ENCODE measurements at places on chromosomes 1 and 21. TPM values are rescaled to one million over a fixed set of nuclear protein-coding genes. Genes with fewer than 3 reads are reported as not detected.

The RGS7 gene
- 5.3 TPM for polyA plus RNA-seq

The MROH7 gene
- 4.8 TPM for polyA plus RNA-seq

The ADGRL2 gene
- polyA plus RNA-seq: 193 TPM

The C4BPA gene
- polyA plus RNA-seq: 0.49 TPM

The CELA3A gene
- not detected for polyA plus RNA-seq

The MAP1LC3C gene
- polyA plus RNA-seq: 0.83 TPM

The FMOD gene
- polyA plus RNA-seq: 57.2 TPM

The PROX1 gene
- 9.9 TPM for polyA plus RNA-seq

The SLC22A15 gene
- polyA plus RNA-seq: 5.6 TPM

The TSACC gene
- 0.62 TPM for polyA plus RNA-seq

The CD52 gene
- 1.7 TPM for polyA plus RNA-seq

The NR1I3 gene
- 2.0 TPM for polyA plus RNA-seq

DNA sequence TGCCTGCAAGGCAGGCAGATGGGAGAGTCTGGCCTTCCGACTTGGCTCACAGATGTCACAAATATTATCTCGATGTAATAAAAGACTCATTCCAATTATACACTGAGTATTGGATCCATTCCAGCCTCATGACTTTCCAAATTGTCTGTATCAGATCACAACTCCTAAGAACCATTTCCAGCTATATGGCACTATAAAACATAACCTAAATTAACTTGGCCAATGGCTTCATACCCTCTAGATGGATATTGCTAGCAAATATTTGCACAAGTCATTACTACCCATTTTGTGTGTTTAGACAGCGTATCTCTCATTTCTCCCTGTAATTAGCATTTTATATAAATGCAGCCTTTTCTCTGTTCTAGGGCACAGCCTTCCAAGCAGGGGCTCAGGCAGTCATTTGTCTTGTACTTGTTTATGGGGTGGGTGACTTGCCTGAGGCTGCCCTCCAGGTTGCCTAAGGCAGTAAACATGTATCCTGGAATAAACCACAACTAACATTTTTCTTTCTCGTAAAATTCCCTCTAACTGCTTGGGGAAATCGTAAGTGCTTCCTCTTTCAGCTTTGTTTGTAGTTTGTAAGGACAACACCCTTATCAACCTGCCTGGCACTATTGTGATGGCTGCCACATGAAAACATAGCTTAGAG, 70.6 kb upstream of the KCNJ6 start:
- no peak for DNase-seq

DNA sequence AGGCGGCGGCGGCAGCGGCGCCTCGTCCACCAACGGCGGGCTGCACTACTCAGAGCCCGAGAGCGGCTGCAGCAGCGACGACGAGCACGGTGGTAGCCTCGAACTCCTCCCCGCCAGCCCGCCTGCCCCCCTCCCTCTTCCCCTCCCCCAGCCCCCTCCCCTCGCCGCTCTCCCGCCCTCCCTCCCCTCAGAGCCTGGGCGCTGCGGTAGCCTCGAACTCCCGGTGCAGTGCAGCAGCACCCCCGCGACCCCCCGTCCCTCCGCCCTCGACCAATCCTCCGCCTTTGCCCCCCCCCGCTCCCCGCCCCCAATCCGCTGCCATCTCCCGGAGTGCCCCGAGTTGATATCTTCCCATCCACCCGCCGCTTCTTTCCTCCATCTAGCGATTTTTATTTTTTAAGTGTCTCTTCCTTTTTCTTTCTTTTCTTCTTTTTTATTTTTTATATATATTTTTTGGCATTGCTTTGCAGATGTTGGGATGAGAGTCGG, 516 bp downstream of the RCOR3 start:
- DNase-seq: no peak

DNA sequence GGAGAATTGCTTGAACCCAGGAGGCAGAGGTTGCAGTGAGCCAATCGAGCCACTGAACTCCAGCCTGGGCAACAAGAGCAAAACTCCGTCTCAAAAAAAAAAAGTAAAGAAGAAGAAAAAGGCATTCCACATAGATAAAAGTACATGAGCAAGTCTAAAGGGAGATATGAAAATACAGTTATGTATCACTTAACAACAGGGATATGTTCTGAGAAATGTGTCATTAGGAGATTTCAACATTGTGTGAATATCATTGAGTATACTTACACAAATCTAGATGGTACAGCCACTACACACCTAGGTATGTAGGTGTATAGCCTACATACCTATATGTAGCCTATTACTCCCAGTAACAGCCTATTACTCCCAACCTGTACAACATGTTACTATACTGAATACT, 12.7 kb downstream of the ARNT start:
- no peak for DNase-seq

DNA sequence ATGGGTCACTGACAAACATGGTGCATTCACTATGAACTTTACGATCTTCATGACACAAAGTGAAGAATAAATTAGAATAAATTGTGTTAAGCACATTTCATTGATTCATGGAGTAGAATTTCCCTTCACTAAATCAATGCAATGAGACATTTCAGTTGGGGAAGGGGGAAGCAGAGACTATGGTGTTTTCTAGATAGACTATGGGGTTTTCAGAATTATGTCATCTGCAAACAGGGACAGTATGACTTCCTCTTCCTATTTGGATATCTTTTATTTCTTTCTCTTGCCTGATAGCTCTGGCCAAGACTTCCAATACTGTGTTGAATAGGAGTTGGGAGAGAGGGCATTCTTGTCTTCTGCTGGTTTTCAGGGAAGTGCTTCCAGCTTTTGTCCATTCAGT, 80.0 kb upstream of the C1orf105 start:
- no peak for DNase-seq

DNA sequence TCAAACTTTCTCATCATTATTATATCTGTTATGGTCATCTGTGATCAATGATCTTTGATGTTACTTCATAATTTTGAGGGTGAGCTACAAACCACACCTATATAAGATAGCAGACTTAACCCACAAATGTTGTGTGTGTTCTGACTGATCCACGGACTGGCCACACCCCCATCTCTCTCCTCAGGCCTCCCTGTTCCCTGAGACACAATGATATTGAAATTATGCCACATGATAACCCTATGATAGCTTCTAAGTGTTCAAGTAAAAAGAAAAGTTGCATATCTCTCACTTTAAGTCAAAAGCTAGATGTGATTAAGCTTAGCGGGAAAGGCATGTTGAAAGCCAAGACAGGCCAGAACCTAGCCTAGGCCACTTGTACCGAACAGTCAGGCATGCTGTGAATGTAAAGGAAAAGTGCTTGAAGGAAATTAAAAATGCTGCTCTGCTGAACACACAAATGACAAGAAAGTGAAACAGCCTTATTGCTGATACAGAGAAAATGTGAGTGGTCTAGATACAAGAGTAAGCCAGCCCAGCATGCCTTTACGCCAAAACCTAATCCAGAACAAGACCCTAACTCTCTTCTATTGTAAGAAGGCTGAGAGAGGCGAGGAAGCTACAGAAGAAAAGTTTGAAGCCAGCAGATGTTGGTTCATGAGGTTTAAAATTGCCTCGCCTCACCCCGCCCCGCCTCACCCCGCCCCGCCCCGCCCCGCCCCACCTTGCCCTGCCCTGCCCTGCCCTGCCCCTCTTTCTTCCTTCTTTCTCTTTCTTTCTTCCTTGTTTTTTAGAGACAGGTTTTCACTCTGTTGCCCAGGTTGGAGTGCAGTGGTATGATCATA, 16.5 kb downstream of the CTSS start:
- DNase-seq: no peak

DNA sequence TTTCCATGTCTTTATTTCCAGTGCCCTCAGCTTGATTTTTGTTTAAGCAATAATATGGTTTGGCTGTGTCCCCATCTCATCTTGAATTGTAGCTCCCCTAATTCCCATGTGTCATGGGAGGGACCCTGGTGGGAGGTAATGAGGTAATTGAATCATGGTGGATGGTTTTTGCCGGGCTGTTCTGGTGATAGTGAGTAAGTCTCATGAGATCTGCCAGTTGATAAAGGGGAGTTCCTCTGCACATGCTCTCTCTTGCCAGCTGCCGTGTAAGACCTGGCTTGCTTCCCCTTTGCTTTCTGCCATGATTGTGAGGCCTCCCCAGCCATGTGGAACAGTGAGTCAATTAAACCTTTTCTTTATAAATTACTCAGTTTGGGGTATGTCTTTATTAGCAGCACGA, 559.6 kb upstream of the ADAMTS5 start:
- no peak for DNase-seq

- no peak for DNase-seq
These were observed 19.0 kb downstream of the DAB1 start for GRCh38 chr1:57404884-57405283.

GRCh38 chr1:27884006-27884954, 11.9 kb downstream of the THEMIS2 start:
- no peak for DNase-seq

DNA sequence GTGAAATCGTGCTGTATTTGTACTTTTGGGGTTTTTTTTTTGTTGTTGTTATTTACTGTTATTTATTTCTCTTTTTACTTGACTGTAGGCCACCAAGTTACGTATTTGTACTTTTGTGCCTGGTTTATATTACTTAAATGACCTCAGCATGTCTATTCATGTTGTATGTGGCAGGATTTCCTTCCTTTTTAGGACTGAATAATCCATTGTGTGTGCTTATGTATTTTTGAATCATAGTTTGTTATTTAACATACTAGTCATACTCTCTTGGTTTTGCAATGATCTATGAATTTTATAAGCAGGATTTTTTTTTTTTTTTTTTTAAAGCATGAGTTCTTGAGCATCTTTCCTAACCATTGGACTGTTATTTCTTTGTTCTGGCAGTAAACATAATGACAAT, 51.2 kb downstream of the RNF2 start:
- no peak for DNase-seq

DNA sequence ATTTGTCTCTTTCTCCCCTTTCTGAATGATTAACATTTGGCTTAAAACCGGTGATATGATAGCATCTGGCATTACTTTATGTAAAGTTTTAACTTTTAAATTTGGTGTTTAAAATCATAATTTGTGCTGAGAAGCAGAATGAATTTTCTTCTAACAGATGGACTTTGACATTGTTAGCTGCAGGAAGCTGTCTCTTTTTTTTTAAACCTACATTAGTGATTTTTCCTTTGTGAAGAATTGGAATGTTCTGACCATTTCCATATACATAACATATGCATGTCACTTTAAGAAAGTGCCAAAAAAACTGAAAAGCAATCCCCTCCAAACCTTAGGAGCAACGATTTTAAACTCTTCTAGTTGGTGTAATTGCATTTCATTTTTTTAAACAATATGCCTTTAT, 22.2 kb downstream of the F3 start:
- DNase-seq: no peak

- no peak for DNase-seq
These were observed 82.7 kb downstream of the BCAR3 start for GRCh38 chr1:93598861-93599439.

DNA sequence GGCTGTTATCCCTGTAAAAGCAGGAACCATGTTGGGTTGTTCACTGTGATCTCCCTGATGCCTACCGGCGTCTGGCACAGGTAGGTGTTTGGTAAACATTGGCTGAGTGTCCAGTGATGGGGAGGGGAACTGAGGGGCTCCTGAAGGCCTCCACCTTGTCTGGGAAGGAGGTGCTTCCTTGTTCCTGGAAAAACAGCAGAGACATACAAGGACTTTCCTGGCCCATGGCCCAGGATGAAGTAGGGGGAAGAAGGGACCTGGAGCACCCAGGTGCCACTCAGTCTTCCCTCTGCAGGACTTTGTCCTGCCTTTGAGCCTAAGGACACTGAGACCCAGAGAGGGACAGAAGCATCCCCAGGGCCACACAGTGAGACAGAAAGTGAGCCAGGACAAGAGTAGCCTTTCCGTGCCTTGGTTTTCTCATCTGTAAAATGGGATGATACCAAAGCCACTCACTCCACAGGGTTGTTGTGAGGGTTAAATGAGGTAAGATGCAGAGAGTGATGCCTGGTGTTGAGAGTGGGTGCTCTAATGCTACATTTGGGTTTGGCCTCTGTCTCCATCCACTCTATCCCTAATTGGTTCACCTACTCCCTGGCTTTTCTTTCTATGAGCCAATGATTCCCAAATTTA, 6.1 kb upstream of the HEYL start:
- no peak for DNase-seq

DNA sequence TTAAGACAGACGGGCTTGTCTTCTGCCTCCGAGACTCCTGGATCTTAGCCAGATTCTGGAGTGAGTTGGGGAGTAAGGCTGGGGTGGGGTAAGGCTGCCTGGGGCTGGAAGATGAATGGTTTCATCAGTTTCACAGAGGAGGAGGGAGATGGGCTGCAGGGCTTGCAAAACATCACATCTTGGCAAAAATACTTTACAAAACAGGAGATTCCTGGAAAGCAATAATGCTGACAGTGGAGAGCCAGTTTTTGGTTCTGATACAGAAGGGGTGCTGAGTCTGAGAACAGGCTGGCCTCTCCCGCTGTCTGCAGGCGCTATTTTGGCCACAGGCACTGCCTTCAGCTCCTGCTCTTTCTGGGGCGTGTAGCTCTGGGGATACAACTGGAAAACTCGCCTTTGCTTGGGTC, 83.4 kb upstream of the KCNE2 start:
- no peak for DNase-seq

DNA sequence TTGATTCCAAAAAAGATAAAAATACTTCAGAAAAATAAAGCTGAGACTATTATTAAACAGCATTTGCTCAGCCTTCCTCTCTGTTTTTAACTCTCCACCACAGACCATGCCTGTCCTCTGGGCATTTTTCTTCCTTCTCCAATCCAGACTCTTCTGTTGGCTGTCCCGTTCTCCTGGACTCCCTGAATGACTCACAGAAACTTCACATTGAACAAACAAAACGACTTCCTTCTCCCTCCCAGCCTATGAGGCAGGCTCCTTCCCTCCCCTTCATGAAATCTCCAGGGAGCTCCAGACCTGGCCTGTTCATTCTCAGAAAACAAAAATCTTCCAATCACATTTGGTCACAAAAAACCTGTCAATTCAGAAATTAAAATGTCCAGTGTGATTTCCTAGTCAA, 421.3 kb downstream of the NPHP4 start:
- no peak for DNase-seq

GRCh38 chr1:56967900-56968832, 2.4 kb upstream of the C8B start:
- DNase-seq: no peak

- DNase-seq: no peak
These were observed 35.3 kb downstream of the MTF2 start for GRCh38 chr1:93114391-93114790.

DNA sequence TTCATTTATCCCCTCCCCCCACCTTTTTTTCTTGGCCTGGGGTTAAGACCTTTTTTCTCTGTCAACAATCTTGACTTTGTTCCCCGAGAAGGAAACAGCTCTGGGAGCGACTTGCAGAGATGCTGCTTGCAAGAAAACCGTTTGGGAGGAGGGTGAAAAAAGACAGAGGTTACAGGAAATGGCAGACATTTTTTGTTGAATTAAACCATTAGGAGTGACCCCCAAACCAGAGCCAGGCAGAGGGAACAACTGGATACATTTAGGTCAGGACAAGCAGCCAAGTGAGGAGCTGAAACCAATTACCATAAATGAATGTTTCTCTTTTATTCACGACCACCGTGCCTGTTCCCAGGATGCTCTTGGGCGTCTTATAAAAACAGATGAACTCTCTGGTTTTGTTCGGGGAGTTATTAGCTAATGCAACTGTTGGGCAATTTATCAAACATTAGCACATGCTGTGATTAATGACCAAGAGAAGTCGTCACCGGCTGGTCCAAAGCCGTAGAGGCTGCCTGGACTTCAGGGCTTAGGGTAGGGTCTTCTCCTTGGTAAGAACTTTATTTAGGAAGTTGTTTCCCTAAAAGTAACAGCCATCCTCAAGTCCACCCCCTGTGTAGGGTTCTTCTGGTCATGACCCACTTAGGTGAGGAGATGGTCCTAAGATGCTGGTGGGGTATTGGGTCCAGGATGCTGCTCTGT, 141.0 kb downstream of the FOXD2 start:
- DNase-seq: no peak

GRCh38 chr1:228502522-228502921, 15.3 kb downstream of the RNF187 start:
- no peak for DNase-seq
